ENCODE measurements at places on chromosomes 6 and 20. TPM values are rescaled to one million over a fixed set of nuclear protein-coding genes. Genes with fewer than 3 reads are reported as not detected.

TMEM170B gene
- total RNA-seq = 5.8 TPM

MAS1 gene
- under 0.01 TPM for total RNA-seq

SPTLC3 gene
- total RNA-seq = 32.3 TPM

MCCD1 gene
- not detected for total RNA-seq

RNF217 gene
- total RNA-seq = 26.0 TPM

FAM162B gene
- total RNA-seq = 5.1 TPM

EDN1 gene
- total RNA-seq = 6.3 TPM

HSPA1L gene
- 1.8 TPM for total RNA-seq

TRIM38 gene
- total RNA-seq = 8.7 TPM

HRH3 gene
- 0.10 TPM for total RNA-seq

PDE7B gene
- 5.1 TPM for total RNA-seq

NRSN2 gene
- total RNA-seq = 7.0 TPM

Data from skin of body (tissue), 3 donors.